Calu3 (cell line): ENCODE measurements at places on chromosomes 5 and 9.

GRCh38 chr5:78636682-78637081, 11.9 kb downstream of the LHFPL2 start:
- DNase-seq = no peak

- DNase-seq = no peak
Observed at GRCh38 chr5:61397238-61397637, 65.2 kb downstream of the ZSWIM6 start.

DNA sequence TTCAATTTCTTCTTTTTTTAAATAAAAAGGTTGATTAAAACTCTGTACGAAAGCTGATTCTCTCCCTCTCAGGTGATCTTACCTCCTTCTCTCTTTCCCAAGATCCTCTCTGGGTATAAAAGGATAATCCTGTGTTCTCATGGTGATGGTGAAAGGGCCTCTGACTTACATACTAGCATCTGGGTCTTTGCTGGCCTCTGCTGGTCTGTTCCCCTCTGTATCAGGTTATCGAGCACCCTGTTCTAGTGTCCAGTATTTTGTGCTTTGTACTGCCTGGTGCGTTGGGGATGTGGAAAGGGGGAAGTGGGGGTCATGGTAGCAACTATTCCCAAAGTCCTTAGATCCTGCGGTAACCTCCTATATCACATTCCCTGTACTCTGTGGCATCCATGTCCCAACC, 328.9 kb downstream of the NR2F1-AS1 start:
- DNase-seq = peak; percentile 11

DNA sequence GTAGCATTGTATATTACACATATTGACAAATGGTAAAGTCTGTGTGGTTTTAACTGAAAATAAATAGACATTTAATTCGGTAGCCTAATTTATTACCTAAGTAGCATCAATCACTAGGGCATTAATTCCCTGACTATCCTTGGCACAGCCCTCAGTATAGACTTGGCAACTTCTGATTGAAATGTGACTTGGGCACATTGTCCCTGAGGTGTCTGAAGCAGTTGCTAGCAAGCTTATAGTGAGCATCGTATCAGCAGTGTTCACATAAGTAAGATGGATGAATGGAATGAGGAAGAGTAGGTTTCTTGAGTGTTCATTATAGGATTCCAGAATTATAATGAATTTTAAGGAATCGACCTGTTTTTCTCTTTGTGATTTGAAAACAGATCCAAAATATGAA, 16.1 kb downstream of the LURAP1L start:
- no peak for DNase-seq
